OCI-M1 (cell line): ENCODE measurements at places on chromosomes 12 and 14.

GRCh38 chr14:84064316-84065125, 1465.4 kb upstream of the FLRT2 start:
- no peak for DNase-seq

GRCh38 chr12:47614521-47614920, 91.3 kb downstream of the RPAP3 start:
- DNase-seq, result no peak

GRCh38 chr12:96211988-96212387, 17.8 kb downstream of the ELK3 start:
- DNase-seq, result no peak

DNA sequence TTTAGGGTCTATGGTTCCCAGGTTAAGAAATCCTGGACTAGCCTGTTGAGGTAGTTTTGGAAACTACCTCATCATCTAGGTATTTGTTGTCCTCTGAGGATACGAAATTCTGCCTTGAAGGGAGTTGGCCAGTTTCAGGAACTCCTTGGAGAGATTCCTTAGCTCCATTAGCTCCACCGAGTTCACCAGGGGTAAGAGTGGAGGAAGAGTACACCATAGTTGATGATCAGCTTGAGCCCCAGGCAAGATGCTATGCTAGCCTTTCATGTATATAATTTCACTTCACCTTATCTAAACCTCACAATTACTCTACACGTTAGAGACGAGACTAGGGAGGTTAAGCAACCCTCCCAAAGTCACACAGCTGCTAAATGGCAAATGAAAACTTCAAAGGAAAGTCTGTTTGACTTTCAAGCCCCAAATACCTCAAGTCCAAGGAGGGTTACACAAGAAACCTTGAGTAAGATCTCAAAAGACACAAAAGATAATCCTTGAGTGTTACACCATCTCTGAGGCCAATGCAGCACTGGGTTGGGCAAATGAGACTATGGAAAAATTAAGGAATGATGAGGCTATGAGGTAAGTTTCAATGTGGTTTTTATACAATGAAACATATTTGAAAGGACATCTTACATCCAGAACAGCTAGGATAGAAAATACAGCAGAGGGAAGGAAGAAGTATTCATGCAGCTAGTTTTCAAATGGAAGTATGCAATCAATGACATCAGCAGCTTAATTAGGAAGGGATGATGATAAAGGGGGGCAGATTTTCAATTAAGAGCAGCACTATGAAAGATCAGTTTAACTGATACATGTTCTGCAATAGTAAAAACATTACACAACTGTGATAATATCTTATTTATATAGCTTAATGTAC, 97.2 kb upstream of the KRAS start:
- DNase-seq, result no peak

- no peak for DNase-seq
Observed at GRCh38 chr12:66664076-66664475, 14.8 kb downstream of the GRIP1 start.

DNA sequence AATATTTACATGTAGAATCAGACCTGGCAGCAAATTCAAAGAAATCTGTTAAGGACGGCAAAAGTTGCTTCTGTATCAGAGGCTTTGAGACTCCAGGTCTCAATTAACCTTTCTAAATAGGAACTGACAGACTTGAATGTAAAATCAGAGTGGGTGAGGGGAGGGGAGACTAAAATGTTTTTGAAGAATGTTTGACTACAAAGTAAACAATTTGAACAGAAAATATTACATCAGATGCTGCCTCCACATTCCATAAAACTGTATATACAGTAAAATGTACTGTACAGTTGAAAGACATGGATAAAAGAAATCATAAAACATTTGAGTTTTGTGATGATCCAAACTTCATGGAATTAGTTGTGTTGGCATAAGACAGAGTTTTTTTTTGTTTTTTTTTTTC, 49.5 kb upstream of the POC1B start:
- DNase-seq, result peak; percentile 57

DNA sequence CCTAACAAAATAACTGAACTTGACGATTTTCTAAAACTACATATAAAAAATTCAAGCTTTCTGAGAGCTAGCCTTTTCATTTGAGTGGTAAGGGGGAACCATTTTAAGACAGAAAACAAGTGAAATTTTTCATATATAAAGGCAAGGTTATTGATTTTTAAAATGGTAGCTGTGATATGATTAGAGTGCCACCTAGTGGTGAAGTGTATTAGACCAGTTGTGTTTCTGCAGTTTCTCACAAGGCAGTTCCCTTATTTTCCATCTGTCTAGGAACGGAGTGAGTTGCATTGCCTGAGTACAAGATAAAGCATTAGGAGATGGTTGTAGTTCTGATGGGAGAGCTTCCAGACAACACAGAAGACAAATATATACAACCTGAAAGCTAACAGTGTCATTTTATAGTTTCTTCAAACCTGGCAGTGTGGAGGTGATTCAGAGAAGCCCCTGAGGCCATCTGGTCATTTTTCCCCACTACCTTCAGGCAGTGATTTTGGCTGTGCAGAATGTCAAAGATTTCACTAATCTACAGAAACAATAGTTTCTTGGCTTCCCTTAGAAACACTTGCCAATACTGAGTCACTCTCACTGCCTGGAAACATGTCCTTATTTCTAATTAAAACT, 180.8 kb downstream of the C12orf50 start:
- DNase-seq, result peak; percentile 85

- DNase-seq, result no peak
Observed at GRCh38 chr14:36538051-36538450, 18.0 kb upstream of the NKX2-1 start.

DNA sequence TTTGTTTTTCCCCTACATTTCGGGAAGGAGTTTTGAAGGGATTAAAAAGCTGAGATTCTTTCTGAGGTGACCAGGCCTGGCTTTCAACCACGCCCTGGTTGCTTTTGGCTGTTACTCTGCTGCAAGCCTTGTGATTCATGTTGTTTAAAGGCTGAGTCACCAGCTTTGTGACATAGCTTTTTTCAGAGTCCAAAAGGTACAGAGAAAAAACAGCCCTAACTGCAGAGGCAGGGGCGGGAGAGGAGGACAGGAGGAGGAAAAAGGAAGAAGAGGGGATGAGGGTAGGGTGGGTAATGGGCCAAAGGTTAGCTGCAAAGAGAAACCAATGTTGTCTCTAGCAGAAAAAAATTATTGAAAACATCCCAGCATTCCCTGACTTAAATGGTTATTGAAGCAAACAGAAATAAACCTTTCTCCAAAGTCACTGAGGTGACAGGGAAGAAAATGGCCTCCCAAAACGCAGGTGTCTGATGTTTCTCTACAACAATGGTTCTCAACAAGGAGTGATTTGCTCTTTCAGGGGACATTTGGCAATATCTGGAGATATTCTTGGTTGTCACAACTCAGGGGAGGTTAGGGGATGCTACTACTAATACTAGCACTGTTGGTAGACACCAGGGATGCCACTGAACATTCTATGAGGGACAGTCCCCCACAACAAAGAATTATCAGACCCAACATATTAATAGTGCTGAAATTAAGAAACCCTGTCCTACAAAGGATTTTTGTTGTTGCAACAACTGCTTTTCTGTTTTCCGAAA, 2.1 kb upstream of the UBC start:
- no peak for DNase-seq

GRCh38 chr14:36996857-36997590, 175.4 kb downstream of the SLC25A21 start:
- no peak for DNase-seq
